ENCODE measurements at places on chromosomes 2 and 18.
A peak's percentile ranks its signal among the peaks of the same experiment; 100 is the strongest.

DNA sequence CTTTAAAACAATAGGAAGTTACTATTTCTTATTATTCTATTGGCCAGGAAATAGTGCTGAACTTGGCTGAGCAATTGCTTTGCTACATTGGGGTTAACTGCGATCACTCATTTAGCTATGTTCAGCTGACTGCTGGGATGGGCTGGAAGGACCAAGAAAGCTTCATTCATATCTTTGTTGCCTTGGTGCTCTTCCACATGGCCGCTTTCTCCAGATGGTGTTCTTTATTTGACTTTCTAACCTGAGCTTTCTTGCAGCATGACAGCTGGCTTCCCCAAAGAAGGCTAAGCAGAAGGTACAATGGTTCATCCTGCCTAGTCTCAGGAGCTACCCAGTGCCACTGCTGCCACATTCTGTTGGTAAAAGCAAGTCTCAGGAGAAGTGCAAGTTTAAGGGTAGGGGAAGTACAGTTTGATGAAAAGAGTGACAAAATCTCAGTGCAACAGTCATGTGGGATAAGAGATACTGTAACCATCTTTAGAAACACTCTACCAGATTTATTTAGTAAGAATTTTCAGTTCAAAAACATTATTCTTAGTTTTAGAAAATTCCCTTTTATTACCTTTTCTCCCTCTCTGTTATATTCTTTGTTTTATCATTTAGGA lies 180.6 kb upstream of the RBMS1 start:
- DNase-seq, result no peak

DNA sequence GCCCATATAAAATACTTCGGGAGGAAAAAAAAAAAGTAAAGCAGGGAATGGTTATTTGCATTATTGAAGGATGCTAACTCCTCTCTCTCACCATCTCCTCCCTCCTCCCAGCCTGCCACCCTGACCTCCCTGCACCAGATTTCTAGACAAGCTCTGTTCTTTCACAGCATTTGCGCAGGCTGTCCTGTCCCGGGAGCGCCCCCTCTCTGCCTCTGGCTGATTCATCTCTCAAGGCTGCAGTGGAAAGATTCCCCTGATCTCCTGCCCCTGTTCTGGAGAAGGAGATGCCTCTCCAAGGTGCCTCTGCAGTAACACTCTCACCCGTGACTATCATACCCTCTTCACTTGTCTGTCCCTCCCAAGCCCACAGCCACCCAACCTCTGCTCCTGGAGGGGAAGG lies 38.5 kb downstream of the COL4A4 start:
- peak; percentile 8 for DNase-seq

DNA sequence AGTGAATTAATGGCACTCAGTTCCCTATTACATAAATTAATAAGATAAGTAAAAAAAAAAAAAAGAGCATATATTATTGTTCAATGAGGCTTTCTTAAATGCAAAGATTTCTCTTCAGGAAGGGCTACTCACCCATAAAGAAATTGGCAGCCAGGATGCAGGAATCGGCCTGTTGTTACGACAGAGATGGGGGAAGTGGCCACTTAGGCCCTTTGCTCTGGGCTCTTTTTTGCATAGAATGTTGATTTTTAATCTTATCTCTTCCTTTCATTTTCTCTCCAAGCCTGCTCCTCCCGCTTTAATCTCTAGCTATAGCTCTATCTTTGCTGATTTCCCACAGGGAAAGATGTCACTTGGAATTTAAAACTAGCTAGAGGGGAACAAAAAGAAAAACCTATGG lies 391.8 kb upstream of the CRIM1 start:
- no peak for DNase-seq

DNA sequence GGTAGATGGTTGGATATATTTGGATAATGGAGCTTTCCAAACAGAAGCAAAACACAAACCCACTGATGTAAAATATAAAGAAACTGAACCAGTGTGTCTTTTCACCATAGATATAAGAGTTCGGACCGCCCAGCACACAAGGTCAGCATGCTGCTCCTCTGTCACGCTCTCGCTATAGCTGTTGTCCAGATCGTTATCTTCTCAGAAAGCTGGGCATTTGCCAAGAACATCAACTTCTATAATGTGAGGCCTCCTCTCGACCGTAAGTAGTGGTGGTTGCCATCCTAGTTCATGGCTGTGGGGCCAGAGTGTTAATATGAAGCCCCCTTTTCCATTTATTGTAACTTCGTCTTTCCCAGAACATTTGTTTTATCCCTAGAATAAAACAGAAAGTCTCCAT lies 125.2 kb upstream of the LYPD6 start:
- no peak for DNase-seq

DNA sequence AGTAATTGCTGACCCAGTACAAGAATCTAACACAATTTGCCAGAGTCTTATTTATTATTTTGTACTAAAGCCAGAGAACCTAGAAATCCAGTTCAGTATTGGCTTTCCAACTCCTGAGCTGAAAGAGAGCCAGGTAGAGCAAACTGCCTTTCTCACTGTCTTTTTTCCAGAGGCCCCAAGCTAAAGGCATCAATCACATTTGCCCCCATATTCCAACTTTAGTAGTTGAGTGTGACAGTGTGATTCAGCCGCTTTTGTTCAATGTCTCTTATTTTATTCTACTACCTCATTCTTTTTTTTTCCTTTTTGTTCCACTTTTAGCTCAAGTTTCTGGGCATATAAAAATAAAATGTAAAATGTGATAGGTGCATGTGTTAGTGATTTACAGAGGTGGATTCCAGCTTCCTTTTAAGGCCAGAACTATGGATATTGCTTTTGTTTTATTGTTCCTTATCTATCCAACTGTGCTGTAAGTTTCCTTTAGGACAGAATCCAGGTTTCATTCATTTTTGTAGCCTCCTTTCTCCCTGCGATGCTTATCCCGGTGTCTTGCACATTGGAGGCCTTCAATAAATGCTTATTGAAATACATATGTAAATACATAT lies 153.0 kb downstream of the ZEB2 start:
- no peak for DNase-seq

DNA sequence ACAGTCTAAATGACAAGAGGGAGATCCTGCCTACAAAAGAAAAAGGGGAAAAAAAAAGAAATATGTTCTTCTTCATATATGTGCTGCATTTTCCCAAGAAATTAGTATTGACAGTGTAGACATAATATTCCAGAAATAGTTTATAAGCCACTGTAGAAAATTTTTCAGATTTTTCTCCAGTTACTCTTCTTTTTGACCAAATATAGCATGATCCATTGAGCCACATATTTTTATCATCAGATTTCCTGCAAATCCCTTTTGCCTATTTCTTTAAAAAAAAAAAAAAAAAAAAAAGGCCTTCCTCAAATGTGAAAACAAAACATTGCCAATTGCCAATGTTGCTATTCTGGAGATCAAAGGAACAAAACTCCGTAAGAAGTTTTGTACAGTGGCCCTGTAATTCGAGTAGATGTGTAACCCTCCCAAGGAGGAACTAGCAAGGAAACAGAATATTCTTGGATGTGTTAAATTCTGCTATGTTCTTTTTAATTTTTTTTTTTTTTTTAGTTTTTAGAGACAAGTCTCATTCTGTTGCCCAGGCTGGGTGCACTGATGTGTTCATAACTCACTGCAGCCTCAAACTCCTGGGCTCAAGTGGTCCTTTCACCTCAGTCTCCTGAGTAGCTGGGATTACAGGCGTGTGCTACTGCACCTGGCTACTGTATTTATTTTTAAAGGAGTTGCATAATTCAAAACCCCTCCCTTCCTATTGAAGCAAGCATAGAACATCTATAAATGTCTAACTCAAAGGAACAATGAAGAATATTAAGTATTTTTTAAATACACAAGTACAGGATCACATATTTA lies 12.5 kb upstream of the CABYR start:
- DNase-seq, result no peak

All from amniotic epithelial cell (primary cell).